Fibroblast of skin of left biceps (primary cell): ENCODE measurements at places on chromosomes 12 and 14.

GRCh38 chr12:11609045-11609444, 40.4 kb upstream of the ETV6 start:
- no peak for DNase-seq

GRCh38 chr12:127592245-127592644, 674.7 kb upstream of the TMEM132C start:
- DNase-seq: no peak

DNA sequence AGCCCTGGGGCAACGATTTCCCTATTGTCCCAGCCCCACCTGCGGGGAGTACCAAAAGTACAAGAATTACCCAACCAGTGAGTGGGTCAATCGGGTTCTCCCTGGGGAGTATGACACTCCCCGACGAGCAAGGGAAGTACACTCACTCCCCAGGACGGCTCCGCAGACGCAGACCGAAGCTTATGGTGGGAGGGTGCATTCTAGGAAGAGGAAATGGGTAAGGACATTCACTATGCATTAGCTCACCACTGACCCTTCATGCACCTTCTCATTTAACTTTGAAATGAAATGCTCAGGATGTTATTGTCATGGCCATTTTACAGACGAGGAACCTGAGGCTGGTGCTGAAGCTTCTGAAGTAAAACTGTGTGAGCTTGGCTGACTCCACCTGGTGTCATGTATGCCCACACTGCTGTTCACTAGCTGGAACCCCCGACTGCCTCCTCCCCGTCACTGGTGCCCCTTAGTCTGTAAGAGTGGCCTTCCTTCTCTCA, 45.8 kb upstream of the TMED10 start:
- no peak for DNase-seq

DNA sequence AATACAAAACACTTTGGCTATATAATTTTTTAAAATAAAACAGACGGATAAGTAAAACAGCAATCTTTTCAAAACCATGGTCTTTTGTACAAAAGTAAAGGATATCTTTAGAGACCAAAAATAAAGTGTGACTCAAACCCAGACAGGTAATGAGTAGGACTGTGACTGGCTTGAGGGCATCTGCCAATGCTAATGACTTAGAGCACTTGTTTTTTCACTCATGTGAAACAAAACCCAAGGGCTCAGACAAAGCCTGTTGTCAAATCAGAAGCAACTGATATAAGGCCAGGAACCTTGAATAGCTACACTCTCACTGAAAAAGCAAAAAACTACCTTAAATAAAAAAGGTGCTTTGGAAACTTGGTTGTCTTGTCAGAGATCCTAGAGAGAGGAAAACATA, 357.4 kb downstream of the TMEM117 start:
- DNase-seq: no peak

DNA sequence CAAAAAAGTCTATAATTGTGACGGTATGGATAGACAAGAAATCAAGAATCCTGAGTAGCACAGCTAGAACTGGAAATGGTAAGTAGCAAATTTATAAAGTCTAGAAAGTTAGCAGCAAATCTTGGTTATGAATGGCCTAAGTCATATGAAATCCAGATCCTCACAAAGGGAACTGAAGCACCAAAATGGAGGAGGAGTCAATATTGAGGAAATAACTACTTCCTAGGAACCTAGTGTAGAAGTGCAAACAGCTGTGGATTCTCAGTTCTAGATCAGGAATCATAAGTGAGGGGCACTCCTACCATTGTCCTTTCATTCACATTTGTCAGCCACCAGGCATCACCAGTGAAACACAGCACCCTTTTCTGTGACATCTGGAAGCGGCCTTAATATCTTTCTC, 202.2 kb upstream of the DCN start:
- DNase-seq: no peak

GRCh38 chr12:1373901-1374735, 220.3 kb downstream of the FBXL14 start:
- peak; percentile 91 for DNase-seq

- no peak for DNase-seq
Observed at GRCh38 chr12:20132818-20133217, 235.5 kb upstream of the PDE3A start.

DNA sequence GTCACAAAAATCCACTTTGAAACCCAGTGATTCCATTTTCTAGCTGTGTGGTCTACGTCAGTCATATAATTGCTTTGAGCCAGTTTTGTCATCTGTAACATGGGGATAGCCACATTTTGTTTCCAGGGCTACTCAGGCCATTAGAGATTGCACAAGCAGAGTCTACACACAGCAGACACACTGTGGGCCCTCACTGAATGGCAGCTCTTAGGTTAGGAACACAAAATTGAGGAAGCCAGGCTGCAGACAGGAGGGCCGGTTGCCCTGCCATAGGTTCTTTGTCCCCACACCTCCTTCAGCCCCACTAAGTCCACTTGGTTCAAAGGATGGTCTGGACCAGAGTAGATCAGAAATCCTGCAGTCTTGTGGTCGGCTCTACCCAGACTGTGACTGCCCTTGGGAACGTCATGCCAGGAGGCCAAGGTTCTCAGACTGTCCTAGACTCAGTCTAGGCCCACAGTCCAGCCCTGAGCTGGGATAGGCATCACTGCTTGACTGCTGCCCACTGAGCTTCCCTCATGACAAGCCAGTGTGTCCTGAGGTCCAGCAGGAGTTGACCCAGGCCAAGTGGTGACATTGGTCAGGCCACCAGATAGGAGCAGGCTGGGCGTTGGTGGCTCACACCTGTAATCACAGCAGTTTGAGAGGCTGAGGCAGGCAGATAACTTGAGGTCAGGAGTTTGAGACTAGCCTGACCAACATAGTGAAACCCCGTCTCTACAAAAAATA, 3.8 kb upstream of the MYH7 start:
- DNase-seq: no peak

DNA sequence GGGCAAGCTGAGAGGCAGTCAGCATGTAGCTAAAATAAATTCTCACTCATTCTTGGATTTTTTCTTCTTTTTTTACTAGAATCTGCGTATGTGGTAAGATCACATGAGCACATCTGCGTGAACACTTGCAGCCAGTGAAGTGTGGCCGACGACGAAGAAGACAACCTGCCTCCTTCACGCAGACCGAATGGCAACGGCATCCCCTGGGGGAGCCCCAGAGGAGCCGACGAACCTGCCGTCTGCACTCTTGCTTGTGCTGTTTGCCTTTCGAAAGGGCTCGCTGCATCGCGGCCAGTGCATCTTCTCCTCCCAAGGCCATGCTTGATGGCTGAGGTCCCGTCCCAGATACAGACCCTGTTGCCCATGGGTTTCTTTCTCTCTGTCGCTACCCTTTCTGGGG, 113.8 kb downstream of the KCNK10 start:
- DNase-seq: no peak

- no peak for DNase-seq
Observed at GRCh38 chr14:65304963-65305362, 107.6 kb upstream of the FUT8 start.

- DNase-seq: no peak
Observed at GRCh38 chr12:92546635-92547348, 156.0 kb upstream of the PLEKHG7 start.

DNA sequence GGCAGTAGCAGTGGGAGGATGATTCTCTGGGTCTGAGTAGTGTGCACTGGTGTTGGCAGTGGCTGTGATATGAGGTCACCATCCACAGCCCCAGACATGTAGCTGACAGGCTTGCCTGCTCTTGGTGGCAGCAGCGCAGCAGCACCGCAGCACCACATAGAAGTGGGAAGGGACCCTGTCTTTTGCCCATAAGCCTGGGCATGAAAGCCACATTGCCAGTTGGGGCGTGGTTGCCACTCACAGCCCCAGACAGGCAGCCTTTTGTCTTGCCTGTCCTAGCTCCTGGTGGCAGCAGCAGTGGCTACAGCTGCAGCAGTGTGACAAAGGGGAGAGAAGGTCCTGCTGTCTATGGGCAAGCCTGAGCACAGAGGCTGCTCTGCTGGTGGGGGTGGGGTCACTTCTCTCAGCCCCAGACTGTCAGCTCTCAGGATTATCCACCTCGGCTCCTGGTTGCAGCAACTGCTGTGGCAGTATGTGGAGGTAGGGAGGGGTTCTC, 71.5 kb downstream of the BRMS1L start:
- DNase-seq: no peak

GRCh38 chr12:6230321-6231110, 30.3 kb downstream of the CD9 start:
- no peak for DNase-seq

GRCh38 chr14:104573930-104574329, 5.6 kb upstream of the C14orf180 start:
- no peak for DNase-seq

DNA sequence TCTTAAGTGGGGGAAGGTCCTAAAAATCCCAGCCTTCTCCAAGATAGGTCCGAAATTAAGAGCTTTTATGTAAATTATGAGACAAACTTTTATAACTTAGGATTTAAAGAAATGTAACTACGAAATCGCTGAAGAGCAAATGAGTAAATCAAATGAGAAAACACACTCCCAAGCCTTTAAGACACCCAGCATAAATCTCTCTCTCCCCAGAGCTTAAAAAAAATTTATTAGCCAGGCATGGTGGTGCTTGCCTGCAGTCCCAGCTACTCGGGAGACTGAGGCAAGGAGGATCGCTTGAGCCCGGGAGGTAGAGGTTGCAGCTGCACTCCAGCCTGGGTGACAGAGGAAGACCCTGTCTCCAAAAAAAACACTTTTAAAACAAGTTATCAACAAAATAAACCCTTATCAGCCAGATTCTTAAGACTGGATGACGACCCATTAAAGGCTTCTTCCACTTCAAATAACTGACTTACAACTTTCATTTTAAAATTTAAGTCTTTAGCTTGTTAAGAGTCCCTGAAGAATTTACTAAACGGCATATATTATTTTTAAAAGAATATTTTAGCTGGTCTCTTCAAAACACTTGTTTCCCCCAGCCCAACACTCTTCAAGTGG, 3.2 kb downstream of the PTGES3 start:
- DNase-seq: no peak

GRCh38 chr12:130951636-130952035, 2.1 kb upstream of the ADGRD1 start:
- DNase-seq: no peak
